ENCODE measurements at places on chromosomes 16 and 17.

DNA sequence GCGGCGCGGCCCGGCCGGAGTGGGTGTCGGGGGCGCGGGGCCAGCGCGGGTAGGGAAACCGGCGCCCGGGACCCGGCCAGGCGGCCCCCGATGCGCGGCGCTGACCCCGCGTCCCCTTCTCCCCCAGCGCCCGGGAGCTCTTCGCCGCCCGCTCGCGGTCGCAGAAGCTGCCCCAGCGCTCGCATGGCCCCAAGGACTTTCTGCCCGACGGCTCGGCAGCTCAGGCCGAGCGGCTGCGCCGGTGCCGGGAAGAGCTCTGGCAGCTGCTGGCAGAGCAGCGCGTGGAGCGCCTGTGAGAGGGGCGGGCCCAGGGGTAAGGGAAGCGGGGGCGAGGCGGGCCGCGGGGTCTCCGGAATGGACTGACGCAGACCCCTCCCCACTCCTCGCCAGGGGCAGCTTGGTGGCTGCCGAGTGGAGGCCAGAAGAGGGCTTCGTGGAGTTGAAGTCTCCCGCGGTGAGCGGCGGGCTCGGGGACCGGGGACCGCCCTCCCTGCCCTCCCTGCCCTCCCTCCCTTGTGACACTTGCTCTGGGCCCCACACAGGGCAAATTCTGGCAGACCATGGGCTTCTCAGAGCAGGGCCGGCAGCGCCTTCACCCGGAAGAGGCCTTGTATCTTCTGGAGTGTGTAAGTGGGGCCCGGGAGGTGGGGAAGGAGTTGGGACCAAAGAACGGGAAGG, 430 bp downstream of the TSEN54 start:
- no peak for DNase-seq

GRCh38 chr17:74639704-74640151, 16.2 kb upstream of the CD300E start:
- DNase-seq = no peak

DNA sequence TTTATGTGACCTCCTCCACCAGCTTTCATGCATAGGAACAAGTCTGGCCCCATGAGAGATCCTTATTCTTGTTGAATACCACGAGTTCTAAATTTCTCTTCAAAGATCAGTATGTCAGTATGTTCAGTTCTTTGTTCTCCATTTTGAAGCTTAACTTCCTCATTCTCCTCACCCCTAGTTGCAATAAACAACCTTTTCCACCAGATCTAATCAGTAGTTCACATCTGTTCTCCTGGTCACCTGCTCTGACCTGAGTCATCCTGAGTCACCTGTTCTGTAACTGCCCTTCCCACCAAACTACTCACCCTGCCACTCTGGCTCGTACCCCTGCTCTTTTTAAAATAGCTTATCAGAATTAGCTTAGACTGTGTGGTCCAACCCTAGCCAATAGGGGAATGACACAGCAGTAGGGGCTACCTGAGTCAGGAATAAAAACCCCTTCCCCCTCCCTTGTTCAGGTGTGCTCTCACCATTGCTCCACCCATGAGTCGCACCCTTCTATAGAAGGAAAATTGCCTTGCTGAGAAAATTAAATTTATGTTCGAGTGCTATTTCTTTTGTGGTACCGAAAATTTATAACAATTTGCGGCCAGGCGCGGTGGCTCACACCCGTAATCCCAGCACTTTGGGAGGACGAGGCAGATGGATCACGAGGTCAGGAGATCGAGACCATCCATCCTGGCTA, 94.6 kb downstream of the EMP2 start:
- DNase-seq = no peak

- DNase-seq = no peak
Measured at GRCh38 chr16:47965439-47965838, 190.4 kb downstream of the ABCC12 start.

GRCh38 chr16:1471569-1472194, 3.1 kb downstream of the CLCN7 start:
- no peak for DNase-seq

DNA sequence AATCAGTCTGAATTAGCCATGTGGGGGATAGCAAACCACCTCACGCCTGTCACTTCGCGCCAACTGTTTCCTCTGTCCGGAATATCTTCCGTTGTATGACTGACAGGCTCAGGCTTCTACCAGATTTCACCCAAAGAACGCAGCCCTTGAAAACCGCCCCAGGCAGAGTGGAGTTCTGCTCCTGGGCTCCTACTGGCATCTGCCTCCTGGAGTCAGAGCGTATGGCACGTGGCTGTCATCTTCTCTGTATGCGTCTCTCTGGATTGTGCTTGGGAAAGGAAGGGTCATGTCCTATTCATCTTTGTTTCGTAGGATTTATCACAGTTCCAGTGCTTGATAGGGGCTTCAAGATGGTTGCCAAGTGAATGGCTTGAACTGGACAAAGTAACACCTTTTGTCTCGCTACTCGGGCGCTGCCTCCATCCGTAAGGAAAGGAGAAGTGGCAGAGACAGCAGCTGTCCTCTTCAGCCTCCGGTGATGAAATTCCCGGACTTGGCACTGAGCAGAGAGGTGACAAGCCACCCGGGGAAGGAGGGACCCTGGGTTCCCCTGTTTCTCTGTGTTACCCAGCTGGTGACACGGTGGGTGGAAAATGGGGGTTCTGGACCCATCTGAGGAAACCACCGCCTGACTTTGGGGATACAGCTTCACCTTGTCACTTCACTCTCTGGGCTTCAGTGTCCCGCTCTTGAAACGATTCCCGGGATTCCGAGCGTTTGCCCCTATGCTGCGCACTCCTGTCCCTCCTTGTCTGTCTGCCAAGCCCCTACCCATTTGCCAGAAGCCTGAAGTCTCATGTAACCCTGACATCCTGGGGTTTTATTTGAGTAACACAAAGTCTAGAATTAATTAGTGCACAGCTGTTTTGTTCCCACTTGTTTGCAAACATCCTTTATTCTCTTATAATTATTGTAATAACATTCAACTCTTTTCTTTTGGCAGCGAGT, 13.9 kb downstream of the KIAA0513 start:
- DNase-seq = no peak

GRCh38 chr17:3870871-3871306, 22.0 kb downstream of the CAMKK1 start:
- no peak for DNase-seq

- DNase-seq = no peak
Measured at GRCh38 chr16:3060339-3061127, 4.9 kb upstream of the IL32 start.

DNA sequence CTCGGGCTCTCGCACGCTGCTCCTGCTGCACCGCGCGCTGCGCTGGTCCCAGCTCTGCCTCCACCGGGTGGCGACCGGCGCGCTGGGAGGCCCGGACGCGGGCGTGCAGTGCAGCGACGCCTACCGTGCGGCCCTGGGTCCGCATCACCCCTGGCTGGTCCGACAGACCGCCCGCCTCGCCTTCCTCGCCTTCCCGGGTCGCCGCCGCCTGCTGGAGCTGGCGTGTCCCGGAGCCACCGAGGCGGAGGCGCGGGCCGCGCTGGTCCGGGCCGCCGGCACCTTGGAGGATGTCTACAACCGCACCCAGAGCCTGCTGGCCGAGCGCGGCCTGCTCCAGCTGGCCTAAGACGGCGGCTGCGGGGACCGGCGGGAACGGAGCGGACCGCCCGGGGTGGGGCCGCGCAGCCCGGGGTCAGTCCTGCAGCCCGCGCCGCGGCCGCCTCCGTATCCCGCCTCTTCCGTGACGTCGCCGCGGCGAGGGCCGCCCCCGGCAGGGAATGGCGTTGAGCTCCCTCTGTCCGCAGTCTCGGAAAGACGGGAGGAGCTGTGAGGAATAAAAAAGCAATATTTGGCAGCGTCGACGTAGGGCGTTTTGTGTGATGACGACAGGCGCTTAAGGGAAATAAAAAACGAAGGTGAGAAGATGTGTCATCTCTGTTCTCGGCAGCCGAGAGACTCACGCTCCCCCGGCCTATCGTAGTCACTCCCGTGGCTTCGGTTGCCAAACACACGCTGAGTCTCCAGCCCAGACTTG, 1.4 kb downstream of the GLTPD2 start:
- peak; percentile 32 for DNase-seq

- DNase-seq = no peak
Measured at GRCh38 chr17:76992891-76993290, 124.7 kb downstream of the MGAT5B start.

DNA sequence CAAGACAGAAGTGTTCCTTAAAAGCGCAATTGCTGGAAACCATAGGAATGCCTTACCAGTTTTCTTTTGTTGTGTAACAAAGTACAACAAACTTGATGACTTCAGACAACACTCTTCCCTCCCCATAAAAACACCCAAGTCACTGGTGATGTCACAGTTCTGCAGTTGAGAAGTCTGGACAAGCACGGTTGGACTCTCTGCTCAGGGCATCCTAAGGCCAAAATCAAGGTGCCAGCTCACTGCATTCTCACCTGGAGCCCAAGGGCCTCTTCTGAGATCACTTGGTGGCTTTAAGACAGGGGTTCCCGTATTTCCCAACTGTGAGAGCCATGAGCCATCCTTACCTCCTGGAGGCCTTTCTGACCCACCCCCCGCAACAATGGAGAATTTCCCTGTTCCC, 45.6 kb upstream of the MEAK7 start:
- no peak for DNase-seq

DNA sequence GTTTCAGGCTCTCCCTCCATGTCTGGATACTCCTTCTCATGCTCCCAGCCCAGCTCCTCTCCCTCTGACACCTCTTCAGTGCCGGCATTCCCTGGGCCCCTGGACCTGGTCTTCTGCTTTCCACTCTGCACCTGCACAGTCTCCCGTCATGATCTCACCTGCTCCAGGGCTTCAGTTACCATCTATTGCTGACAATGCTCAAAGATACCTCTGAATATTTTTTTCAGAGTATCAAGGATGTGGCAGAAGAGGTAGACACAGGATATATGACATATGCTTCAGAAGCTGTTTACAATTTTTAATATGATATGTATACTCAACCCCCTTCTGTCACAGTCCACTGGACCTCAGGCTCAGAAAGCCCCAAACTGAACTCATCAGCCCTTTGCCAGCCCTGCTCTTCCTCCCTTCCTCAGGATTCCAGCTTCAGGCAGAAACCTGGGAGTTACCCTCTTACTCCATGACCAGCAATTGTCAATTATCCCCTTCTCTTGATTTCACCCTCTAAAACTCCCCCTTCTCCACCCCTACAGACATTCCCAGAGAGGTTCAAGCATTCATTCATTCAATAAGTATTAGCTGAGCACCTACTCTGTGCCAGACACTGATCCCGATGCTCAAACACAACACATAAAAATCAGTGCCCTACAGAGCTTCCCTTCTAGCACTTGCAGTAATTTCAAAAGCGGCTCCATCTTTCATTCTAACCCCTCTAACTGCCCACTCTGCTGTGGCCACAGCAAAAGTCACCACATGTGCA, 7.8 kb upstream of the MLLT6 start:
- DNase-seq = no peak

DNA sequence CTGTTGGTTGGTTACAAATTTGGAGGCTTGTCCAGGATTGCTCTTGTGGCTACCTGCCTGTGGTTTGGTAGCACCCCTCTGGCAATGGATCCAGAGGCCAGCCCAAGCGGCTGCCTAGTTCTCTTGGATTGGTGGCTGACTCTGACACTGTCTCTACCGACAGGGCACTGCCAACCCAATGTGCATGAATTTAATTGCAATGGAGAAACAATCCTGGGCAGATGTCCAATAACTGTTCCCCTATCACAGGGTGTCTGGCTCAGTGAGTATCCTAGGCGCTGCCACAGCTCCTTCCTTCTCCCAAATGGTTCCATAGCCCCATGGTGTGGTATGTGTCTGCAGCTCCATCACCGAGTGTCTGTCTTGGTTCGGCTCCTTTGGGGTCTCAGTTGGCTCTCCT, 19.5 kb downstream of the N4BP1 start:
- DNase-seq = no peak

DNA sequence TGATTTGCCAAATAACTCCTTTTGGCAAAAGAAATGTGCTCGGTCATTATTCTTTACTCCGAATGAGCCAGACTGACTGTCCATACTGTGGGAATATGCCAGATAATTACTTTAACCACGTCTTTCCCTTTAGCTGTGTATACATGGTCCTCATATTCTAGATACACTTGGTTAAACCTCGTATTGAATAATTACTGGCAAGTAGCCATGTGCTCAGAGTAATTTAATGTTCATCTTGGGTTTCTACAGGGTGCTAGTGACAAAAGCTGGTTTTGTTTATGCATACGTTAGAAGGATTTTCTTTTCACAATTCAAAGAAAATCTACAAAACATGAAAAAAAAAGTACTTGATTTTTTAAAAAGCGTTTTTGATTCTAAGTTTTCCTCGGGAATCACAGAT, 540.3 kb downstream of the KCNJ2 start:
- DNase-seq = no peak

DNA sequence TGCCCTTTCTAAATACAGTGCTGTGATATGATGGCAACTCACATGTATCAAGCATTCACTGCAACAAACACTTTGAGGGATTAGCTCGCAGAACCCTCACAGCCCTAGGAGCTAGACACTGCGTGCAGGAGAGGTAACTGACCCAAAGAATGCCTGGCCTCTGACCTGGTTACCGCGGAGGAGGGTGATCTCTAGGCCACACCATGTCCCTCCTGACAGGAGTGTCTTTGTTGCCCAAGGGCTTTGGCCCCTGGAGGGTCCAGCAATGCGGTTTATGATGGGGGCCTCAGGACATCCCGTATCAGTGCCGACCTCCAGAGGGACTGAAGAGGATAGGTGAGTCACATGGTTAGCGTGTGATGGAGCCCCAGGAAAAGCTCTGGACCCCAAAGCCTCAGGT, 130.6 kb downstream of the MGAT5B start:
- DNase-seq = no peak

- no peak for DNase-seq
Measured at GRCh38 chr16:57276596-57276995, 7.9 kb downstream of the PLLP start.

- no peak for DNase-seq
Measured at GRCh38 chr17:39225959-39226683, 376 bp upstream of the STAC2 start.

DNA sequence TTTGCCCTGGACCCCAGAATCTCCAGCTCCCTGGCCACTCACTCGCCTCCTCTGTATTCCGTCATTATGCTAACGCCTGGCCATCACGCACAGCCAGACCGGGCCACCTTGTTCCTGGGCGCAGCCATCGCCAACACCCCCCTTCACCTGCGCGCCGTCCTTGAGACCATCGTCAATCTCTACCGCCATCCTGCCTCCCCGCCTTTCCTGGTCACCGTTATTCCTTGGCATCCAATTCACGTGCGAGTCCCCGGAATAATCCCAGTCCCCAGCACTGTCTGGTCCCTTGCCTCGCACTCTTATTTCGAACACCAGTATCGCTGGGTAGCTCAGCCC, 541 bp downstream of the VKORC1 start:
- DNase-seq = no peak

- peak; percentile 78 for DNase-seq
Measured at GRCh38 chr16:85936816-85937215, 37.9 kb downstream of the IRF8 start.

All from epithelial cell of proximal tubule (primary cell).